ENCODE measurements at places on chromosomes 3 and 15.
A peak's percentile ranks its signal among the peaks of the same experiment; 100 is the strongest.

DNA sequence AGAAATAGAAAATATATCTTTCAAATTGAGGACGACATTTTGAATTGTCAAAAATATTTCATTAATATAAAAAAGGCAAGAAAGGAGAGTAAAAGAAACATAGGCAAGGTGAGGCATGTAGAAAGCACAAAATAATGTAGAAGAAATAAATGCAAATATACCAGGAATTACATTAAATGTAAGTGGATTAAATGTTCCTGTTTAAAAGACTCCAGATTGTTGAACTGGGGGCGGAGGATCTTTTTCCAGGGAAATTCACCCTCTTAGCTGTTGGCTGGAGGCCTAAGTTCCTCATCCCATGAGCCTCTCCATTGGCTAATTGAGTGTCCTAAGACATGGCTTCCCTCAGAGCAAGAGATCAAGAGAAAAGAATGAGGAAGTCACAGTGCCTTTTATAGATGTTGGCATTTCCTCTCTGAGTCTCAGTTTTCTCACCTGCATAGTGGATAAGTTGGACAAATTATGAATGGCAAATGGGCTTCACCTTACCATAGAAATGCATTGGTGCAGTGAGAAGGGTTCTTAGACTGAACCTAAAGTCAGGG, 147.4 kb upstream of the SMAD3 start:
- no peak for DNase-seq

DNA sequence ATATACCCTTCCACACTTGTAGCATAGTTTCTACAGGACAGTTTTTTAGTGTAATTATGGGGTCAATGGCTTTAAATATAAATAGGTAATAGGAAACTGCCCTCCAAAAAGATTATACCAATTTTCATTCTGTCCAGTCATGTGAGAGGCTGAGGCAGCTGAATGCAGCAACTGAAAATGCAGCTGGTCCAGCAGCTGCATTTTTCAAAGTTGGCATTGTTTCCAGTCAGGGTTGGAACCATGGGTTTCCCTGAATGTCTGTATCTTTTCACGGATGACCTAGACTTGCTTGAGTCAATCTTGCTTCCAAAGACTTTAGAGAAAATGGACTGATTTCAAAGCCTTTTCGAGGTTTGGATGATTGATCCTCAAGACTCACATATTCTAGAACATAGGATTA, 9.9 kb upstream of the KNL1 start:
- DNase-seq = no peak

DNA sequence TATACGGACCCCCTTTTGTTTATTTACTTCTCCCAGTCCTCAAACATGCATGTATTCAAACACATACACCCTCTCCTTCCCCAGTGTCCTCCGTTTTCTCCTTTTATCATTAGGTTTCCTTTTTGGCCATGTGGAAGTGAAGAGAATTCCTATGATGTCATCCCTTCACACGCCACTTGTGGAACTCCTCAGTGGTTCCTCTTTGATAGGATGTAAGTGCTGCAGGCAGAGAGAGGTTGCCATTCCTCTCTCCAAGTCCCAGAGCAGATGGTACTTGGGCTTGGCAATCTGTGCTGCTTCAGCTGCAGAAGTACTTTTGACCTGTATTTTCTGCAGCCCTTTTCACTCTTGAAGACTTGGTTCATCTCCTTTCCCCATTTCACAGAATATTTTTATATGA, 32.9 kb upstream of the CRTC3 start:
- no peak for DNase-seq

DNA sequence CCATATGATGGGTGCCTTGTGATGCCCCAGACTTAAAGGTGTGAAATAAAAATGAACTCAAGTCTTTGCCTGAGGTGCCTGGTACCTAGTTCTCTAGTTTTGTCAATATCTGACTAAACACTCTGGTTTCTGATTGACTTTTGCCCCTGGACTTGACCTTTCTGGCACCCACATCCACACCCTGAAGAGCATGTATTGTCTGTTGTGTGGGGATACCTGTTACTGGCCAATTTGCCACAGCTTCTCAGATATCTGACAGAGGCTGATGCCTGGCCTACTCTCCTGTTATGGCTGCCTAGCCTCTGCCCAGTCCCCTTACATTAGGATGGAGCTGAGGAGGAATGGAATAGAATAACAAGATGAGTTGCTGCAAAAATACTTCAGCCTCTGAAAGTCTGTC, 3.6 kb downstream of the ZBTB38 start:
- no peak for DNase-seq

GRCh38 chr3:146991907-146992306, 386.8 kb upstream of the PLSCR5 start:
- no peak for DNase-seq

DNA sequence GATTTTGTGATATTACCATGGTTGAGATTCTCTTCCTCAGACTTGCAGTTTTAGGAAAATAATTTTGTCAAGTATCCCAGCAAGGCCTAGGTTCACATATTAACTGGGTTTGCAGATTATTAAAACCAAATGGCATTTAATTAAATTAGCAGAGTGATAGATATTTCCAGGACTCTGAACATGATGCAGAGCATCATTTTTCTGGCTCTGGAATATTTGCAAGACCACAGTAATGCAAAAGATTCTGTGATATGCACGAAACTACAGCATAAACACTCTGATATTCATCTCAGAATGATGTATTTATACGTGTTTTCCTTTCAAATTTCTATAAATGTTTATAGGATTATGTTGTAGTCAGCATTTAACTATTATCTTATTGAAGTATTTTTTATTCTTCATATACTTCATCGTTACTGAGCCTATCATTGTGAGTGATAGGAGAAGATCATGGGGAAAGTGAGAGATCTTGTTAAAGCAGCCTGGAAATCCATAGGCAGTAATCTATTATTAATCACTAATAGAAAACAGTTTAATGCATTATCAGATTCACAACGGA, 1245.6 kb downstream of the OTOL1 start:
- DNase-seq = no peak

GRCh38 chr3:51671734-51672475, 853 bp downstream of the TEX264 start:
- DNase-seq = no peak

DNA sequence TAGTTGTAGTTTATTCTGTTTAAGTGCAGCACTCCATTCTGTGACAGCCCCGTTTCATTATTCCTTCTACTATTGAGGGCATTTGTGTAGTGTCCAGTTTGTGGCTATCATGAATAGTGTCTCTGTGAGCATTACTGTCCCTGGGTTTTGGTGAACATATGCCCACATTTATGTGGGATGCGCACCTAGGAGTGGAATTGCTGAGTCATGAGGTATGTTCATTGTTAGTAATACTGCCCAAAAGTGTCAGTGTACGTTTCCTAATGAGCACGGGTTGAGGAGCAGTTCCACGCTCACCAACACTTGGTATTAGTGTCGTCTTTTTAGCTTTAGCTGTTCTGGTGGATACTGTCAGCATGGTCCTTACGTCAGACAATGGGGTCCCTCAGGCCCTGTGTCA, 131.8 kb downstream of the SLCO3A1 start:
- no peak for DNase-seq

GRCh38 chr3:157518881-157519280, 15.7 kb upstream of the VEPH1 start:
- DNase-seq = no peak

DNA sequence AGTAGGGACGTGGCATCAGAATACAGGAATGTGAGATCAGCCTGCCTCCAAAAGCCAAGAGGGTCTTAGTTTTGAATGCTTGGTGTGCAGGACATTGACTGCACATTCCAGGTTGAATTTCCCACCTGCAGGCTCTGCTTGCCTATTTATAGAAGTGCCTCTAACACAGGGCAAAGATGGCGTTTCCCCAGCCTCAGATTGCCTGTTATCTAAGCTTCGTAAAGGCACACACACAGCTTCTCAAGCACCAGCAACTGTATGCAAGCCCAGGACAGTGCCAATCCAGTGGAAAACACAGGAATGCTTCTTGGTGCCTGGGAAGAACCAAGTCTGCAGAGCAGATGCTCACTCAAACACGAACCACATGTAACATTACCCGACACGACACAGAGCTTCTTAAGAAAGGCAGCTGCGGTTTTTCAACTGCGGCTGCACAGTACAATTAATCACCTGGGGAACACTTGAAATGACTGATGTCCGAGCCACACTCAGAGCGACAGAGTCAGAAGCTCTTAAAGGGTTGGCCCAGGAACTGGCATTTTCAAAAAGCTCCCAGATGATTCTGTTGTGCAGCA, 90.0 kb upstream of the ANKRD34C start:
- no peak for DNase-seq

DNA sequence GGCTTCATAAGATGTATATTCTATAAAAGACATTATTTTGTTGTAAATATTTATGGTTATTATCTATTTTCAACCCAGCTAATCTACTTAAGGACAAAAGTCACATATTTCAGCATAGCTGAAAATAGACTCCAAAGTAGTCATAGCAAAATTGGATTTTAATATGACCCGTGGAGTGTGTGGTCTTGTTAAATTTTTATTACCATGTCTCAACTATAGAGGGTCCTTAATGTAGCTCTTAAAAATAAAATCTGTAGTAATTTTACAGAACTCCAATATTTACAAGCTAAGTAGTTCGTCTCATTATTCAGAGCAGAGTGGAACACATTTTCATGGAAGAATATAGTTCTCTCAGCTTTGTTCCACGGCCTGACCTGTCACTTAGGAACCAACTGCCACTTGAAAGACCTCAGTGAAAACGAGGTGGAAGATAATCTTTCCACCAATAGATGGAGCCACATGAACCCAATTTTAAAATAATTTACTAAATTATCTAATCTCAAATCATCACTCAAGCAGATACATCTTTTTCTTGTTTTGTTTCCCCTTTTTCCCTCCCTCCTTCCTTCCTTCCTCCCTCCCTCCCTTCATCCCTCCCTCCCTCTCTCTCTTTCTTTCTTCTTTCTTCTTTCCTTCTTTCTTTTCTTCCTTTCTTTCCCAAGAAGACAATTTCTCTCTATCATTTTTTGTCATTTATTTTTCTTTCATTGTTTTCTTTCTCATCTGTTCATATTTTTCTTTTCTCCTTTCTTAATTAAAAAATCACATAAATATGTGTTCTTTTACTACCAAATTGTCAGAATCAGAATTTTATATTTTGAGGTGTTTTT, 97.2 kb downstream of the CLDN1 start:
- no peak for DNase-seq

- peak; percentile 97 for DNase-seq
Observed at GRCh38 chr15:40357723-40358470, at the start of gene DISP2. DISP2 (plus strand) TSS chr15:40358219; CDS start chr15:40358322, 103 bp downstream.

DNA sequence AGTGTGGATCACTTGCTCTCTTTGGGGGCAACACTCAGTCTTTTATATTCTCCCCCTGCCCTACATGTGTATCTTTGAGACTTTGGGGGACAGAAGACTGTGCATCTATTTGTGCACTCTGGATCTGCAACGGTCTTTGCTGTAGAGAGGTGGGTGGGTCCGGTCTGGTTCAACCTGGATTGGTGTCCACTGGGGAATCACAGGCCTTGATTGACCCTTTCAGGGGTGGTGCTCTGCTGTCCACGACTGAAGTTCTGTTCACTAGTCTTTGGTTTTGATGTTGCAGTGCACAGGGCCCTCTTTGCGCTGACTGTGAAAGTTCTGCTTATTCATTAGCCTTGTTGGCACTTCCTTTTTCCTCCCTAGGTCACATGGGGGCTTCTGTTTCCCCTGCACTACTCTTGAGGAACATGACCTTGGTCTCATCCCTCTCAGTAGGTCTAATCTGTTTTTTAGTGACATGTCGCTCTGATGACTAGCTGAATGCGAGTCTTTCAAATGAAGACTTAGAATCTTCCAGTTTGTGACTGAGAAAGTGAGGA, 284.2 kb downstream of the SV2B start:
- no peak for DNase-seq

DNA sequence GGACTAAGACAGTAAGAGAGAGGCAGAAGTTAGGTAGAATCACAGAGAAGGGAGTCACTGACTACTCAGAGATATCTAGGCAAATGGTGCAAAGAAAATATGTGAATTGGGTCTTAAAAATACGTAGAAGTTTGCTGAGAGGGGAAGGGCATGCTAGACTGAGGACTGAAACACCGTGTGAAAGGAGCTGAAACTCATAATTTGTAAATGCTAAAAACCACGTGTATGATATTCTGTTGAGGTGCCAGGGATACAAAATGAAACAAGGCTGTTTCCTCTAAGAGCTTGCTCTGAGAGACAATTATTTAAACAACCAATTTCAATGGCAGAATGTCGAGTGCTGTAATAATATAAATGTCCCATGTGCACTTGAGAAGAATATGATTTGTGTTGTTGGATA, 47.2 kb downstream of the NCK1 start:
- no peak for DNase-seq

GRCh38 chr3:126546549-126547239, 12.0 kb downstream of the C3orf22 start:
- peak; percentile 57 for DNase-seq

GRCh38 chr3:73431183-73431900, 193.4 kb downstream of the PDZRN3 start:
- DNase-seq = no peak

- DNase-seq = no peak
Observed at GRCh38 chr15:35630532-35630931, 84.6 kb upstream of the DPH6 start.

DNA sequence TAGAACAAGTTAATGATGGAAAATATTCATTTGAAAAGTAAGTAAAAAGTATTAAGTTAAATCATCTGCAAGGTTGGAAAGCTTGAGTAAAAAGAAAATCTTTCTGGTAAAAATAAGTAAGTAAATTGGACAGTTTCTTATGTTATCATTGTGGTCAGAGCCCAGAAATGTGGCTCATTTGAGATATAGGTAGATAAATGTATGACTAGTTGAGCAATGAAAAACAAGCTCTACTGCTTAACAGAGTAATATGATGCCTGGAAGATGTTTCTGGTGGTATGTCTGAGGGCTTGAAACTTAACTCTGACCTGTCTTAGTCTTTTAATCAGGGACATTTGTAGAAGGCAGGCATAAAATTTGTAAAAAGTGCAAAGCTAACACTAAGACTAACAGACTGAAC, 444.0 kb downstream of the MFSD1 start:
- DNase-seq = no peak

- DNase-seq = no peak
Observed at GRCh38 chr3:179898024-179898423, 138.7 kb downstream of the PEX5L start.

GRCh38 chr3:160826991-160827390, 71.0 kb downstream of the PPM1L start:
- no peak for DNase-seq

DNA sequence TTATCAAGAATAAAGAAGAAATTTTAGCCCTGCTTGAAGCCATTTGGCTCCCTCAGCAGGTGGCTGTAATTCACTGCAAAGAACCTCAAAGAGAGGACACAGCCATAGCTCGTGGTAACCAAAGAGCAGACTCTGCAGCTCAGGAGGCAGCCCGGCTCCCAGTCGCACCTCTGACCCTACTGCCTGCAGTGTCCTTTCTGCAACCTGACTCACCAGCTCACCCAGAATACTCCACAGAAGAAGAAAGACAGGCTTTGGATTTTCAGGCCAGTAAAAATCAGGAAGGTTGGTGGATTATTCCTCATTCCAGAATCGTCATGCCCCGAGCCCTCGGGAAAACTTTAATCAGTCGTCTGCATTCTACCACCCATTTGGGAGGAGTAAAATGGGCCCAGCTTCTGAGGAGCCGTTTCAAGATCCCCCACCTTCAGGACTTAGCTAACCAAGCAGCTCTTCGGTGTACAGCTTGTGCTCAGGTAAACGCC, 38.6 kb downstream of the ZBTB11 start:
- peak; percentile 27 for DNase-seq
